ENCODE measurements at places on chromosomes 13 and 19.

- peak; percentile 75 for DNase-seq
Observed at GRCh38 chr19:39474139-39474620, 6.5 kb upstream of the TIMM50 start.

DNA sequence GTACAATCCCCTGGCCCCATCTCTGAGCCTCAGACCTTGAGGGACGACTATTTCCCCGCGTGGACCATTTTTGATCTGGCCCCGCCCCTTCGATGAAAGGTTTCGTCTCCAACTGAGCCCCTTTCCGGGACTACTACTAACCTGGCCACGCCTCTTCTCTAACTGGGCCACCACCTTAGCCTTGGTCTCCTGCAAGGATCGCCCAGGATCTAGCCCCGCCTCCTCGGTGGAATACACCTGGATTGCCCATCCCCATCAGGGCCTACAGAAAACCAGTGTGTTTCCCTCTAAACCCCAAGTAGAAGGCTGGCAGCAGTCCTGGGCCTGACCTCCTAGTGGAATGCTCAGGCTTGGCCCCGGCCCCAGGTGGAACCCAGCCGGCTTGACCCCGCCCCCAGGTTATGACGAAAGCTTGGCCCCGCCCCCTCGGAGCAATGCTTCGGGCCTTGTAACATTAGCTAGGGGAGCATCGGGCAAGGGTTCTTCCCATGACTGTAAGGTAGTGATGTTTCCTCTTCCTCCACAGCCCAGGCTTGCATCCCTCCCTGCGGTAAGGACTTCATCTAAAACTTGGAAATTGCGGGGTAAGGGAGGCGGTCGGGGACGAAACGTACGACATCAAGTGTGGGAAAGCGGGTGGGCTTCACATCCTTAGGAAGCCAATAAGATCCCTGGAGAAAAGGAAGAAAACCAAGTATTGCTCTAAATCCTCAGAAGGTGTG lies 9.1 kb downstream of the SPACA6 start:
- peak; percentile 51 for DNase-seq

- peak; percentile 77 for DNase-seq
Observed at GRCh38 chr19:41323023-41323422, 13.1 kb downstream of the CCDC97 start.

DNA sequence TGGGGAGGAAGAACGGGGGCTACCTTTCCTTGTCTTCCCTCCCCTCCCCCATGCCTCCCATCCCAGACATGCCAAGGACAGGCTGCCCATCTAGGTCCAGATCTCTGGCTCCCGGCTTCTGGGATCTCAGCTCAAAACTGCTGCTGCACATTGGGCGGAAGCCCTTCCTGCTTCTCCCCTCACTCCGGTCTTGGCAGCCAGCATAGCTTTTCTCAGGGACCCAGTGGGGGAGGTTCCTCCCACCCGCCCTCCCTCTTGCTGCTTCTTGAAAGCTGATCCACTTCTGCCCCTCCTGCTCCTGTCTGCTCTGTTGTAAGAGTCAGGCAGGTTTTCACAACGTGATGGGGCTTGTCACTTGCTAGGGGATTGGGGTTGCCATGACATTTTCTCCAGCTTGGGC lies 21.7 kb upstream of the RNF17 start:
- DNase-seq, result no peak

- DNase-seq, result no peak
Observed at GRCh38 chr13:43304945-43305344, 281.6 kb downstream of the DNAJC15 start.

- no peak for DNase-seq
Observed at GRCh38 chr19:18502638-18503294, 19.1 kb downstream of the ELL start.

DNA sequence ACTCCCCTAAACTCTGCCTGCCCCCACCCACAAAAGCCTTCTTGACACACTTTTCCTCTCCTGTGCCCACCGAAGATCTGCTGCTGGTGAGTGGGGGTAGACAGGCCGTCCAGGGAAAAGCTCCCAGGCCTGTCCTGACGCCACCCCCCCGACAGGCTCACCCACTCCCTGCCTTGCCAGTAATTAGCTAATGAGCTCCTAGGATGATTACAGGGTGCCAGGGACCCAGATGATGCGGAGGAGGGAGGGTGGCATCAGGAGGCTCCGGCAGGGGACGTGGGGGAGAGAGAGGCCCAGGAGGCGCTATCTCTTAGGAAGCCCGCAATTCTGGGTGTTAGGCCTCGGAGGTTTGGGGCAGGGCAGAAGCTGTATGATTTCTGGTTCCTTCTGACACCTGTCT lies 27.0 kb downstream of the MARK4 start:
- DNase-seq, result no peak

- DNase-seq, result no peak
Observed at GRCh38 chr13:35966024-35966423, 165.2 kb downstream of the DCLK1 start.

- no peak for DNase-seq
Observed at GRCh38 chr13:76213423-76213904, 577.3 kb downstream of the LMO7 start.

DNA sequence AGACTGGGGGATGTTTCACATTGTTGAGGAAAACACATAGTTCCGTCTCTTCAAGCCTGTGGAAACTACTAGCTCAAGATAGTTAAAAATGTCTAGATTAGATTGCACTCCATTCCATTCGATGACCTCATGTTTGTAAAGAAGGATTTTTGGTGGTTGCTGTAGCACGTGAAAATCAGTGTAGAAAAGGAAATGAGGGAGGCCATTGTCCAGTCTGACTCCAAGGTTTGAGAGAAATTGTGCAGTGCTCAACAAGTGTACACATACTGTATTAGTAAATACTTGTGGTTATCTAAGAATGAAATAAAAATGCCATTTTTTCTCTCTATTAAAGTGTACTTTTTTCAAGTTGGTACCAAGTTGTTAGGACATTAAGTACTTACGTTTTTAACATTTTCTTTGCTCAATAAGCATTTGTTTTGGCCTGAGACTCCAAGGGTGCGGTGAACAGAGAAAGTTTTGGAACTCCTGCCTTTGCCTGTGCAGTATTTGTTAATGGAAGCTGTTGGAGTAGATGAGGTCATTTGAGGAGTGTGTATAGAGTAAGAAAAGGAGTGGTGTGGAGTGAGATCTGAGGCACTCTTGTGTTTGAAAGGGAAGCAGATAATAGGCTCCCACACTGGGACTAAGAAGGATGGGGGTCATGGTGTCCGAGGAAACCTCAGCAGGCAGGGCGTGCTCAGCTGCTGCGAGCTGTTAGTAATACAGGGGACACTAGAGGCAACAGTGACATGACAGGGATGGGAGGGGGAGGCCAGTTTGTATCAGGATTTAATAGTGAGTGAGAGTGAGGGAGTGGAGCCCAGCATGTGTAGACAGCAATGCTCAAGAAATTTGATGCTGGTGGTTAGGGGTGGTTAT lies 4.4 kb downstream of the WASF3 start:
- DNase-seq, result peak; percentile 58

GRCh38 chr19:53878776-53879139 lies 3.2 kb upstream of the PRKCG start:
- no peak for DNase-seq

DNA sequence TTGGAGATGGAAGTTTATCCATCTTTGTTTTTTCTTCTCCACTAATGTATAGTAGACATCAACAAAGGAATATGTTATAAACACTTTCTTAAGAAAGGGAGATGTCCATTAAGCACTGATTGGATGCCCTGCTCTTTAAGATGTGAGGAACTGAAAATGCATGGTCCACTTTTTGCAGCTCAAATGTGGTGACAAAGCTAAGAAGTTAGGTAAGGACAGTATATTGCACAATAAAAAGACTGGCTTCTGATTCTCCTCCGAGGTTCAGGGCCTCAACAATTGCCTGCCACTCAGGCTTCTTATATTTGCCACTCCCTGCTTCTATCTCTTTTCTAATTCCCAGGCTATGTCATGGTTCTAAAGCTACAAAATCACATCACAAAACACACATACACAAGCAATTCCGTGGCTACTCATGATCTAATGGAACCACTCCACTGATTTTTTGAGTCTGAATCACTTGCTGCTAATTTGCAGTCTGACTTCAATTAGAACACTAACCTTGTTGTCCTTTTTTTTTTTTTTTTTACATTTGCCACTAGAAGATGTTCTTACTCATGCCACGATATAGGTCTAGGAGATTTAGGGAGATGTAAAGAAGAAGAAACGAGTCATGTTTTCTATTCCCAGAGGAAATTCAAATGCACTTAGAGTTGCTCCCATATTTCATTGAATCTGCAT lies 29.6 kb upstream of the TNFSF11 start:
- no peak for DNase-seq

GRCh38 chr13:74730556-74731331 lies 596.5 kb upstream of the KLF12 start:
- DNase-seq, result peak; percentile 92

DNA sequence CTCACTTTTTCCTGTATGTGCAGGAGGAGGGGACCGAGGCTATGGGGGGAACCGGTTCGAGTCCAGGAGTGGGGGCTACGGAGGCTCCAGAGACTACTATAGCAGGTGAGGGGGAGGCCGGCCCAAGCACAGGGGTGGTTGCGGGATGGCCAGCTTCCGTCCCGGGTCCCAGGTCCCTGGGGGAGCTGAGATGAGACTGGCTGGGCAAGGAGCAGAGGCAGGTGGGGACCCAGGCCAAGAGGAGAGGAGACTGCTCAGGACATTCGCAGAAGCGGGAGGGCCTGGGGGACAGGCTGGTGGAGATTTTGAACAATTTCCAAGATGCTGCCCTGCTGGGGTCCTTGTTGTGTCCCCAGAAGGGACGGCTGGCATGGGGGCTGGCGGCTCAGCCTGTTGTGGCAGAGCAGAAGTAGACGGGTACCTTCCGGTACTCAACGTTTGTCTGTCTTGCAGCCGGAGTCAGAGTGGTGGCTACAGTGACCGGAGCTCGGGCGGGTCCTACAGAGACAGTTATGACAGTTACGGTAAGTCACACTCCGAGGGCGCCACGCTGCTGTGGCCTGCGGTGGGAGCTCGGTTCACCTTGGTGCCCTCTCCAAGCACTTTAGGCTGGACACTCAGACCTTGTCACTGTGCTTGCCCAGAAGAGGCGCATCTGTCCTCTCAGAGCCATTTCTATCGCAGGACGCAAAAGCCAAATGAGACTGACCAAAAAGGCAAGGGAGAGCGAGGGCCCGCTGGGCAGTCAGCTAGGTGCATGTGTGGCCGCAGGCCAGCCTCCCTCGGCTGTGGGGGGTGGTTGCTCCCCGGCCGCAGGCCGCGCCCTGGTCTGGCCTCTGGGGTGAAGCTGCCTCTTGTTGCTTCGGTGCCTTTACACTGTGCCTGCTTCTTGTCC lies 2.6 kb downstream of the CIRBP start:
- DNase-seq, result no peak

DNA sequence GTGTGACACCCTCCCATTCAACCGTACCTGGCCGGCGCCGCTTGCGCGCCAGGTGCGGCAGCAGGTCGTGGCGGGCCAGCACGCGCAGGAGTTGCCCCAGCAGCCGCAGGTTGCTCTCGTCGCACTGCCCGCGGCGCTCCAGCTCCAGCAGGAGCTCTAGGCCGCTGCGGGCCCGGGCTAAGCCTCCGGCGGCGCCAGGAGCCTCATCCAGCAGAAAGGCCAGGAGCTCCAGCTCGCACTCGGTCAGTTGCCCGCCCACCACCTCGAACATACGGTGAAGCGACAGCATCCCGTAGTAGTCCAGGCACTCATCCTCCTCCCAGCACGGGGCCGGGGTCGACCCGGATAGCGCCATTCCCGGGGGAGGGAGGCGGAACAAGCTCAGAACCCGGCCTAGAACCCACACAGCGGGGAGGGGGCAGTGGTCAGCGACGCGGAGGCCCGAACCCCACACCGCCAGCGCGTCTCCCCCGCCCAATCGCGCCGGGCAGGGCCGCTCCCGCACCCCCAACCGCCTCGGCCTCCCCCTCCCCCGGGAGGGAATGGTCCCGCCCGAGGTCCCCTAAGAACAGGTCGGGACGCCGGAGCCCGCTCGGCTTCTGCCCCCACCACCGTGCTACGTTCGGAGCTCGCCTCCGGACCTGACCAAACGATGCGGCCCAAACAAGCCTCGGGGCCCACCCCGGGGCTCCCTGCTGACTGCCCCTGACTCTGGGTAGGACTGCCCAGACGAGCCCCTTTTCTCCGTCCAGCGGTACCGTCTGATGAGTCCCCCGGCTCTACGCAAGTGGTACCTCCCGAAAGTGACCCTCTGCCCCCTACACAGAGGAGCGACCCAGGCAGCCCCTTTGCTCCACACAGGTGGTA lies 591 bp downstream of the DEDD2 start:
- DNase-seq, result peak; percentile 54

DNA sequence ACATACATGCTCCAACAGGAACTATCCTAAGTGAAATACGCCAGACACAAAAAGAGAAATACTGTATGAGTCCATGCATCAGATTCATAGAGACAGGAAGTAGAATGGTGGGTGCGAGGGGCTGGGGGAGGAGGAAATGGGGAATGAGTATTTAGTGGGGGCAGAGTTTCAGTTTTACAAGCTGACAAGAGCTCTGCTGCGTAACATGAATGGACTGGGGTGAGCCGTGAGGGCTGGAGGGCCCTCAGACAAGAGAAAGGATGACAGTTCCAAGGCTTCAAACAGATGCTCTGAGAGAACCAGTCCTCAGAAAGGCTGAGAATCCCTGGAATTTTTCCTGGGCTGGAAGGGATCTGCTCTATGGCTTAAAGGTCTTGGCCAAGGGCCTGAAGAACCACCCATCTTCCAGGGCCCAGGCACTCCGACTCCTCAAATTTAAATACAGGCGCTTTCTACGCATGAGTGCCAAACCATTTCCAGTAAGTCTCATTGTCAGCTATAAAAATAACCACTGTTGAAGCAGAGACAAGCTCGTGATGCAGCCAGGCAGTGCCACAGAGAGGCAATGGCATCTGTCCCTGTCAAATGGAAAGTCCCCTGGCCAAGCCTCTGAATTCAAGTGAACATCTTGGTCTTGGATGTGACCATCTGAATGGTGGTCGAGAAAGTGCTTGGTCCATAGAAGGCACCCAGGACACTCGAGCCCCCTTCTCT lies 17.5 kb downstream of the KLF2 start:
- DNase-seq, result no peak

DNA sequence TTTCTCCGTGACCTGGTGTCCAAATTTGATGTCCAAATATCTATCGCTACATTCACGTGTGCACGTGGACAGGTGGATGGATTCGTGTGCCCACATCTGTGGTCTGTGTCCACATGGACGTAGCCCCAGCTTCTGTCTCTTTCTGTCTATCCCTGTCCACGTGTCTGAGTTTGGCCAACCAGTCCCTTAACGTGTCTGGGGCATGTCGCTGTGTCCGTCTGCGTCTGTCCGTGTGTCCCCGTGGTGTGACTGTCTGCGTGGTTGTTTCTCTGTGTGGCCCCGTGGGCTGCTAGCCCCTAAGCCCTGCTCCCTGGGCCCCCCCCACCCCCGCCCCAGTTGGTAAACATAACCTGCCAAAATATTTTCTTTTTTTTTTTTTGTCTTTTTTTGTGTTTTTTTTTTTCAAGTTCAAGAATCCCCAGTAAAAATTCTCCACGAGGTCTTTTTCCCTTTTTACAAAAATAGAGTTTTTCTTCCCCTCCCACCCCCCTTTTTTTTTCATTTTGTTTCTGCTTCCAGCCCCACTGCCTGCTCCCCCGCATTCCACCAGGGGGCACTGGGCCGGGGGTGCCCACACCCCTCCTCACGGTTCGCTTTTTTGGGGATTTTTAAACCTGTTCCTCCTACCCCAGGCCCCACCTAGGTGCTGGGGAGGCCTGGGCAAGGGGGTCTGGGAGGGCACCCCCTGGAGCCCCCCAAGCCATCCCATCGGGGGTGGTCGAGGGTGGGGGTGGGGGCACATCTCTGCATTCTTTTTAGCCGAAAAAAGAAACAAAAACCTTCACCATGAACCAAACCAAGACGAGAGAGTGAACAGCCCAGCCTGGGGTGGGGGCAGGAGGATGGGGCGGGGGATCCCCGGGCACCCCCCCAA lies 18.3 kb downstream of the PRKCSH start:
- no peak for DNase-seq

- no peak for DNase-seq
Observed at GRCh38 chr13:47332149-47332548, 435.3 kb upstream of the HTR2A start.

GRCh38 chr13:73803997-73804396 lies 330.2 kb downstream of the KLF12 start:
- DNase-seq, result no peak

Data from dermis blood vessel endothelial cell (primary cell).